ENCODE measurements at places on chromosomes 2 and 18.

DNA sequence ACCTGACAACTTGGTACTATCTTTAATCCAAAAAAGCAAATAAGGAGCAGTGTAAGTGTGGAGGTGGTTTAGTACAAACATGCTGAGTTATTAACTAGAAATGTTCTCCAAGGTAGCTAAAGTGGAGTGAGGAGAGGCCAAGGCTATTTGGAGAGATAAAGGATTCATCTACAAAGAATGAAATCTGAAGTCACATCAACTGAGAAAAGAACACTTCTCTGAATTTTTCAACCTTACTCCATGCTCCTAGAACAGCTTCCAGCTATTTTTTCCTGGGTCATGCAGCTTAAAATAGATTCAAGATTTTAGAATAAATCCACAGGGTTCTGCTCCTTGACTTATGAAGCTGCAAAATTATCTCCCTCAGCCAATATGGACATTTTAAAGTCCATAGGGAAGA is 18.7 kb downstream of the IMMT start:
- DNase-seq: no peak

GRCh38 chr18:55694291-55694690 is 106.3 kb upstream of the TCF4 start:
- no peak for DNase-seq

DNA sequence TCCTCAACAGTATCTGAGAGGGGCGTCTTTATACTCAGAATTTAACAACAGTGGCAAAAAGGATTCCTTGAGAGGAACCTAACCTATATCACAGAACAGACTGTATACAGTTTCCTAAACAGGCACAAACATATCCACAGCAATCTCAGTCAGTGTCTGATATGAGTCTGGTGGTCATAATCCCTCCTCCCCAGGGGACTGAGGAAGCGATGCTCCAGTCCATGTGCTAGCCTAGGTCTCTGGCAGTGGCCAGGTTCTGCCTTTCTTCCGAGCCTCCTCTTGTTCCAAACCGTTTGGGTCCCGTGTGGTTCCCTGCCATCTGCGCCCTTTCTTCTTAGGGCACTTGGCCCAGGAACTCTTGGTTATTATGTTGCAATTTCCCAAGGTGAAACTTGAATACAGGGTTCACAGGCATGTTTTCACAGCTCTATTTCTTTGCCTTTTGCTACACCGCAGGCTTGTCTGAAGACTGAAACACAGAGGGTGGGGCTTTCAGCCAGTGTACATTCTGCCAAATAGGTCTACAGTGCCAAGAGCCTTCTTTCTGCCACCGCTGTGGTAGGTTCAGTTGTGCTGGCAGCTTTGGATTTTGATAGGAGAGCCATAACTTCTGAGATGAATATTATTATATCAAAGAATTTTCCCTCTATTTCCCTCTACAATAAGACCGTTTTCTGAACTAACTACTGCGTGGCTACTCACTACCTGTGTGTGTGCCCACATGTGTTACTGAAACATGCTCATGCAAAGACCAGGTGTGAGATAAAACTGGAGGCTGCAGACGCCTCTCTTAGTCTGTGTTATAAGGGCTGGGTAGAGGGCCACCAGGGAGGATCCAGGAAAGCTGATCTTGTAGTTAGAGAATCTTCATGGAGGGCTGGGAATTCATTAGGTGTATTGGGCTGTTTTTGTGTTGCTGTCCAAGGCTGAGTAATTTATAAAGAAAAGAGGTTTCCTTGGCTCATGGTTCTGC is 75.0 kb upstream of the HAAO start:
- DNase-seq: no peak

DNA sequence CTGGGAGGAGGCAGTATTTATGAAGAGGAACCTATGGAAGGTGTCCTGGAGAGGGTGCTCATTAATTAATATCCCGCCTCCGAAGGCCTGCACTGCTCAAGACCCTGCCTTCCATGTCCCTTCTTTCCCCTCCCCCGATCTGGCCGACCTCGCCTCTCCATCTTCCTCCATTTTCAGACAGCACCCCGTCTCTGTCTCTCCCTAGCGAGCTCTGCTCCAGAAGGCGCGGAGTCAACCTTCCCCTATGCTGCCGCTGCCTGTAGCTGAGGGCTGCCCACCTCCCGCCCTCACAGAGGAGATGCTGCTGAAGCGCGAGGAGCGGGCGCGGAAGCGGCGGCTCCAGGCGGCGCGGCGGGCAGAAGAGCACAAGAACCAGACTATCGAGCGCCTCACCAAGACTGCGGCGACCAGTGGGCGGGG is 1.1 kb upstream of the WBP1 start:
- no peak for DNase-seq

DNA sequence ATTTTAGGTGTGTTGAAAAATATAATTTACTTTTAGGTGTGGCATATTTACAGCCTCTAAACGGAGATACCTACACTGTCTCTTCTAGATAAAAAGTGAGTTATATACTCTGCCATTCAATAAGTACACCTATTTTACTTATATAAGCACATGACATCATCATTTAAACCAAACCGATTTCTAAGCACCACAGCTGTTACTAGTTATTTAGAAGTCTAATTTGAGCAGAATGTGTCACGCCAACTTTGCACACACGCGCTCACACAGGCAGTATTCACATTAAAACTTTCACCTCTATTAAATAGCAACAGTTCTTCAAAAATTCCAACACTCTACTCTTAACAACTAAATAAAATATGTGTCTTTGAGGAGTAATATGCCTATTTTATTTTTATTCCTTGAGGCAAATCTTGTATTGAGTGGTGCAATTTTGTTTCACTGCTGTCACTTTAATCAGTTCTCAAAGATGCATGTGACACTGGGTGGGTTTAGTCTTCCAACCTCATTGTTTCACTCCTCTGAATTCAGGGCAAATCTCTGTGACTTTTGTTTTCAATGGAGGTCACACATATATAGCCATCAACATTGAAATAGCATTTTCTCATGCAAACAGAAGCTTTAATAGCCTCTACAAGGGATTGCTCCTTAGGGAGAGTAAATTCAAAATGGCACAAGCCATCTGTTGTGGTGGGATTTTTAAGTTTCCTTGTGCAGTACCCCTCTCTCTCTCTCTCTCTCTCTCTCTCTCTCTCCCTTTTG is 721.0 kb downstream of the PLCL1 start:
- DNase-seq: no peak

DNA sequence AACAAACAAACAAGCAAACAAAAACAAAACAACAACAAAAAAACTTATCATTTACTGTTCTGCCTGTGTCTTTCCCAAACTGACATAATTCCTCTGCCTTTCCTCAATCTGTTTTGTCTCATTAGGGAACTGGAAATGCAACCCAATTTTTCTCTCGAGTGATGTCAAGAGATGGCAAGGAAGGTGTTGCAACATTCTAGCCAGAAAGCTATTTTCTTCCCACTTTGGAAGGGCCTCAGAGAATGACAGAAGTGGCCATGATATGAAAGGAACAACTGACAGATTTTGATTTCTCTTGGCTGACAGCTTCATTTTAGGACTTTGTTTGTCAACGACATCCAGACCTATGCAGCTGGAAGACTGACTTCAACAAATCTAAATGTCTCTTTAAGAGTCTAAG is 24.7 kb downstream of the RND3 start:
- DNase-seq: no peak

DNA sequence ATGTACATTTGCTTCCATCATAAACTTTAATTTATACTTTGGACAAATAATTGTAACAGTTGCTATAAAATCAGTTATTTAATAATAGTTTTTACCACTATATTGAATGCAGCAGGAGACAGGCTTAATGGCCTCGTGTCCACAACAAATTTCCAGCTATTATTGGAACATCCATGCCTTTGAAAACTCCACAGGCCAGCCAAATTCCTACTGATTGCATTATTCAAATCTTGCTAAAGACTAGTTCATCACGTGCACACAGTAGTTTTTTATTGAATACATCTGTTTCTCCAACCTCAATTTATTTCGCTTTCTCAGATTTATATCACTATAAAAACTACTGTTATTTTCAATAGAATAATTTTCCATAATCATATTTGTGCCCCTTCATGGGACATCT is 18.4 kb upstream of the PTPRM start:
- DNase-seq: no peak

GRCh38 chr2:178404368-178404767 is 46.6 kb downstream of the PRKRA start:
- DNase-seq: no peak

- DNase-seq: no peak
Observed at GRCh38 chr2:105188343-105188742, 53.2 kb upstream of the GPR45 start.

- no peak for DNase-seq
Observed at GRCh38 chr18:10320791-10321190, 133.6 kb upstream of the APCDD1 start.

- DNase-seq: no peak
Observed at GRCh38 chr2:217125014-217125413, 265.1 kb upstream of the TNP1 start.

GRCh38 chr2:20526160-20526559 is 79.3 kb downstream of the RHOB start:
- DNase-seq: no peak

- DNase-seq: no peak
Observed at GRCh38 chr2:30796699-30797098, 10.5 kb downstream of the CAPN13 start.

- DNase-seq: peak; percentile 64
Observed at GRCh38 chr2:25672494-25673299, 680 bp downstream of the DTNB start.

DNA sequence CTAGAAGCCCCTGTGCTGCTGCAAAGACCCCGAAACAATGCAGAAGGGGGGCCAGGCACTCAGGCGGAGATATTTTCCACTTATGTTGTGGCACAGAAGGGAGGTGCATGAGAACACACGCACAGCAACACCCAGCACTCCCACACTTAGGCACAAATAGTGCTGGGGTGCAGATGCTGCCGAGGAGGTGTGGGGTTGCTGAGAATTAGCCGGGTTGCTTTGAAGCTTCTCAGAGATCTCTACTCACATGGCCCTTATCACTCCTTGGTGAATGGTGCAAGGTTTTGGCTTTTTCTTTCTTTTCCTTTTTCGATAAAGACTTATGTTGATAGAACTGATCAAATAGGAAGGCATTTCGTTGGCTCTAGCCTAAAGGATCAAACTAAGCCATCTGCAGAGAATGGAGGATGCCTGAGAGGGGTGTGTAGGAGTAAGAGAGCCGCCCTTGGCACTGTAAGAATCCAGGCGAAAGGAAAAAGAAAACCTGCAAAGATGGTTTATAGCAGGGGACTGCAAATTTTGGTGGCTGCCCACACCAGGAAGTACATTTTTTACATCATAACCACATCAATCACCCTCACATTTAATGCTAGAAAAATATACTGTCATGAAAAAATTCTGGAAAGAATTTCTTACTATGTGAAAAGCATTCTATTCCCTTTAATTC is 27.9 kb upstream of the FHL2 start:
- DNase-seq: no peak

DNA sequence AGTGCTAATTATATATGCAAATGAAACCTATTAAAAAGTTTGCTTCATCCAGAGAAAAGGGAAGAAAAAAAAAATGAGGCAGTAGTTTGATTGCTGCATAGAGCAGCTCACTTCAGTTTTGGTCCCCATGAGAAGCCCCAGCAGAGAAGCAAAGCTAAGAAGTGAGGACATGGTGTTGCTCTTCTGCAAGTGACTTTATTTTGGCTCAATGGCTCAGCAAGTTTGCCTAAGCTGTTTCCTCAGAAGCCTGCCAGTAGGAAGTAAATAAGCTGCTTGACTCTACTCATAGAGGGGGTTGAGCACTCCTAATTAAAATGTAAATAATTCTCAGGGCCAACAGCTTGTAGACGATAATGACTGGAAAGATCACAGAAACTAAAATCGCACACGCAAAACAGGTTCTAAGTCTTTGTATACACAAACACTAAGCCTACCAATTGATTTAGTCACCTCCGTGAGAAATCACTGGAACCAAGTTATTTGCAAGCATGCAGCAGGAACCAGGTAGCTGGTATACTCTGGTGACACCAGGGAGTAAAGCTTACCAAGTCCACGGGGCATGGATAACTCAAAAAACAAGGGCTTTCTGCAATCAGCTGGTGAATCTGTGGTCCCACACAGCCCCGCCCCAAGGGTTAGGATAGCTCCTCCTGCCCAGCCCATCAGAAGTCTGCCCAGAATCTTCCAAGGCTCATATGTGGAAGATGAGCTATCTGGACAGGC is 39.7 kb upstream of the NABP1 start:
- DNase-seq: peak; percentile 32

- DNase-seq: peak; percentile 29
Observed at GRCh38 chr18:59881728-59882656, 17.8 kb upstream of the PMAIP1 start.

DNA sequence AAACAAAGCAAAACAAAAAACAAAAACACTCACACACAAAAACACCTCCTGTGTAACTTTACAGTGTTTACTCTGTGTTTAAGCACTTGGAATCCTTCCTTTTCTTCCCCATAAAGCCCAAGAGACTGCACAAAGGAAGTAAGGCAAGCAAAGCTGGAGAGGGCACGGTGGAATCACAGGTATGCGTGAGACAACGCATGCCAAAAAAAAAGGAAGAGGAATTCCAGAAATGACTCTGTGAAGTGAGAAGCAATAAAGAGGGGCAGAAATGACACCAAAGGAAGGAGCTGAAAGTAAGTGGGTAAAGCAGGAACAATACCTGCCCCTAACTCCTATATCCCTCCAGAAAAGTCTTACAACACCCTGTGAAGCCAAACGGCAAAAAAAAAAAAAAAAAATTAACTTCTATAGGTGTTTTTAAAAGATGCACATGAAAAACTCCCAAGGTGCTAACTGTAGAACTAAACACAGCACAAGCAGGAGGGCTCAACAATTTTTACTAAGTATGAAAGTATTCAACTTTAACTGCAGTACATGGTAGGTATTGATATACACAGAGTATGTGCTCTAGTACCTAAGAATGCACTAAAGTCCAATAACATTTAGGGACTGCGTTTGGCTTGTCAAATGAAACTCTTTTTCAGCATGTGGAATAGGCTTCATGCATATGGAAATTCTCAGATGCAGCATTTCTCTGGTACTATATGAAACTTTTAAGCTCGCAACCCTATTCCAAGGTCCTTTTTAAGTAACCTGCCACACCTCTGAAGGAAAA is 9.1 kb downstream of the RND3 start:
- no peak for DNase-seq

GRCh38 chr2:174977364-174977763 is 27.8 kb downstream of the CHN1 start:
- no peak for DNase-seq

GRCh38 chr2:147297820-147298219 is 547.0 kb upstream of the ACVR2A start:
- DNase-seq: peak; percentile 70

GRCh38 chr2:126902859-126903258 is 4.2 kb downstream of the TEX51 start:
- DNase-seq: no peak
